Sigmoid colon (tissue), 7 donors: ENCODE measurements at places on chromosomes 2 and 18.

GRCh38 chr2:43006834-43007543, 214.6 kb upstream of the HAAO start:
- DNase-seq: no peak

DNA sequence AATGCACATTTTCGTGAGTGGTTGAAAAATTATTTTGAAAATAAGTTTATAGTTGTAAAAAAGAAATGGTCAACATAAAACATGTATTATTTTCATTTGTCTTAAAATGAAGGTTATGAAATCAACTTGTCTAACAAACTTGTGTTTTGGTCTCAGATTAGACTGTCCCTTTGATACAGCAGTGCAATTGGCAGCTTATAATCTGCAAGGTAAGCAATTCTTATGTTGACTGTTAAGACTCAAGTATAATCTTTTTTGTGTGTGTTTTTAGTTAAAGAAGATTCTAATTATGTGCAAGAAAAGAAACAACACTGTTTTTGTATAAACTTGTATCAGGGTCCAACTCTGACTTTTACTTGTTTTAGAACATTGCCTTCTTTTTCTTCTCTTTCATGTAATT, 62.7 kb downstream of the EPB41L5 start:
- DNase-seq: no peak

GRCh38 chr2:127011231-127011661, 95.7 kb downstream of the BIN1 start:
- no peak for DNase-seq

- DNase-seq: no peak
Measured at GRCh38 chr2:151817929-151818328, 10.3 kb downstream of the ARL5A start.

DNA sequence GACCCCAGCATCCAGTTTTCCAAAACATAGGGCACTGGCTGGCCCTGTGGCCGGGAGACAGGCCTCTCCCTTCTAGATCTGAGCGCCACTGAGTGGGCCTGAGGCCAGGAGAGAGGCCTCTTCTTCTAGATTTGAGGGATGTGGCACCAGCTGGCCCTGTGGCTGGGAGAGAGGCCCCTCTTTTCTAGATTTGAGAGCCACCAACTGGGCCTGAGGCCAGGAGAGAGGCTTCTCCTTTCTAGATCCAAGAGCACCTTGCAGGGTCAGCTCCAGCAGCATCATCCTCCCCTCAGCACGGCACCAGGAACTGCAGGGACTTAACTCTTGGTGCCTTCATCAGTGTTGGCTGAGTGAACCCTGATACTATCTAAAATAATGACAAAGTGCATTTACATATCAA, 114.3 kb upstream of the ALKAL2 start:
- DNase-seq: no peak

DNA sequence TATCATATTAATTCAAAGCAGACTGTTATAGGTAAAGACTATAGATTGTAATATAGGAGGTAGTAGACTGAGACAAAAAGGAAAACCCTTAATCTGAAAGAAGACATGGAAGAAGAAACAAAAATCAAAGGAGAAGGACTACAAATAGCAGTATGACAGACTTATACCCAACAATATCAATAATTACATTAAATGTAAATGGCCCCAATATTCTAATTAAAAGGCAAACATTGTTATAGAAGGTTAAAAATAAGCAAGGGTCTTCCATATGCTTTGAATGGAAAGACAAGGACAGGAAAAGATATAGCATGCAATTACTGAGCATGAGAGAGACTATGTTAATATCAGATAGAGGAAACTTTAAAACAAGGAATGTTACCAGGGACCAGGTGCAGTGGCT, 109.5 kb upstream of the BCL2L11 start:
- no peak for DNase-seq
